Naive thymus-derived CD8-positive, alpha-beta T cell (primary cell): ENCODE measurements at places on chromosomes 5 and 9. TPM values are rescaled to one million over a fixed set of nuclear protein-coding genes. Genes with fewer than 3 reads are reported as not detected.

DNA sequence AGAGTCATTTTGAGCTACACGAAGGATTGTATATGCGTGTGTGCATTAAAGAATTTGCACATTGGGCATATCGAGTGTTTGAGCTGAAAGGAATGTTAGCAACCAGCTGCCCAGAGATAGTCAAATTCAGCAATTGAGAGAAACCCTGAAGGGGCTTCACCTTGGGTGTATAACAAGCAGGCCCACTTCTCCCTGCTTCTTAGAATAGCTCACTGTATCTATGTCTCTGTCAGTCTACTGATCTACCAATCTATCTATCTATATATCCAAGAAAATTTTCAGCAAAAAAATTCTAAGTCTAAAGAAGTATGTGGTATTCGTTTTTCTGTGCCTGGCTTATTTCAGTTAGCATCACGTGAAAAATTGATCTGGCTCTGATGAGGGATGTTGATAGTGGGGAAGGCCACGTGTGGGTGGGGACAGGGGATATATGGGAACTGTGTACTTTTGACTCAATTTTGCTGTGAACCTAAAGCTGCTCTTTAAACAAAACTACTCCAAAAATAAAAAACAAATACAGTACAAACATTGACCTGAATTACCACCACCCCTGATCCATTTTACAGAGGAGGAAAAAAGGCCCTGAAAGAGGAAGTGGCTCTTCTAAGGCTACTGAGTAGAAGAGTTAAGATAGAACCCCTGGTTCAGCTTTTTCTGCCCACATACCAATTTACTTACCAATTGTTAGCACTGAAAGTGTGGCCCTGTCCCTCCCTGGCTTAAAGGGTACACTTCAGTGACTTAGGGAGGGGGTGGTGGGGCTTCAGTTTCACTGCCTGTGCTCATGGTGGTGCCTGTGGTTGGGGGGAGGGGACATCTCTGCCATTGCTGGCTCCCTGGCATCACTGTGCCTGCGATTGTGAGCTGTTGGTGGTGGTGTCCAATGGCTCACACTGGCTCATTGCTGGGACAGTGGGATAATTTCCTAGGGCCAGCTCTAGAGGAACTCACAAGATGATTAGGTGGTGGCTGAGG is 141.8 kb downstream of the DOCK2 start:
- DNase-seq, result no peak

Gene ELAVL2
- not detected for total RNA-seq

- DNase-seq, result no peak
Measured at GRCh38 chr5:103602438-103602837, 39.8 kb upstream of the NUDT12 start.

DNA sequence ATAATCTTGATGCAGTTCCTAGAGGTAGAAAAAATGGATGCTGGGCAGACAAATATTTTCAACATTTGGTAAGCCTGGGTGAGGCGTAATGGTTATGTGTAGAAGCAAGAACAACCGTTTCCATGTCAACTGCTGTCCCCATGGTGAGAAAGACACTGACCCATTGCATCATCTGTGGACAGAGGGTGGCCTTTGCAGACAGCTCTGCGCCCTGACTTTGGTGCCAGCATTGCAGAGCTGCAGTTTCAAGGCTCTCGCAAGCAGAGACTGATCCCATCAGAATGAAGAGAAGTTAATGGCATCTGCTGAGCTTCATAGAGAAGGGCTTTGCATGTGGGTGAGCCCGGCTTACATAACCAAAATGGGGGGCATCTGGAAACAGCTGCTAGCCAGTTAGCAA is 179.0 kb upstream of the ADRA1B start:
- no peak for DNase-seq

Gene SHISAL2B
- total RNA-seq, result not detected

Gene KIF27
- total RNA-seq, result 7.4 TPM

- no peak for DNase-seq
Measured at GRCh38 chr5:104540448-104540847, 977.9 kb upstream of the NUDT12 start.

Gene CCL27
- not detected for total RNA-seq

Gene TARS1
- total RNA-seq, result 168 TPM

Gene WHRN
- total RNA-seq, result 3.3 TPM

GRCh38 chr9:105218673-105219072 is 25.8 kb upstream of the SLC44A1 start:
- no peak for DNase-seq

Gene IRX4
- total RNA-seq, result not detected

Gene INSL6
- total RNA-seq, result not detected

Gene BTNL9
- 0.25 TPM for total RNA-seq

Gene ARRDC3
- total RNA-seq, result 374 TPM

GRCh38 chr5:75051217-75051751 is 1.1 kb downstream of the GCNT4 start:
- no peak for DNase-seq

- DNase-seq, result no peak
Measured at GRCh38 chr5:159655757-159656409, 260.4 kb upstream of the ADRA1B start.

DNA sequence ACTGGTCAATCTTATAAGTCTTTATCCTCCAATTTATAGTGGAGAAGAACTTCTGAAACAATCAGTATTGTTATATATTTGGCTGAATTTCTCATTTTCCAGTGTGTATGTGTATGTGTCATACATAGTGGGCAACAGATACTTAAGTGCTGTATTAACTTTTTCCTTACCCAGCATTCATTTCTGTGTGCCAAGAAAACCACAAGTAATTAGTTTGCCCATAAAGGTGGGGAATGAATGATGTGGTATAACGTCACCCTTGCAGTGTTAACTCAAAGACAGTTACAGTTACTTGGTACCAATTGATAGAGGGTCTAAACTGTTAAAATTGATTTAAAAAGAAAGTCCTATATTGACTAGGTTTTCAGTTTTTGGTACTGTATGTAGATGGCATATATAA is 2.0 kb downstream of the OGN start:
- no peak for DNase-seq

- DNase-seq, result no peak
Measured at GRCh38 chr5:74201334-74202081, 439.0 kb downstream of the ENC1 start.

Gene AGXT2
- not detected for total RNA-seq
